ENCODE measurements at places on chromosomes 1 and 21.
A peak's percentile ranks its signal among the peaks of the same experiment; 100 is the strongest.

GRCh38 chr1:236009857-236010256, 55.0 kb downstream of the NID1 start:
- no peak for DNase-seq

DNA sequence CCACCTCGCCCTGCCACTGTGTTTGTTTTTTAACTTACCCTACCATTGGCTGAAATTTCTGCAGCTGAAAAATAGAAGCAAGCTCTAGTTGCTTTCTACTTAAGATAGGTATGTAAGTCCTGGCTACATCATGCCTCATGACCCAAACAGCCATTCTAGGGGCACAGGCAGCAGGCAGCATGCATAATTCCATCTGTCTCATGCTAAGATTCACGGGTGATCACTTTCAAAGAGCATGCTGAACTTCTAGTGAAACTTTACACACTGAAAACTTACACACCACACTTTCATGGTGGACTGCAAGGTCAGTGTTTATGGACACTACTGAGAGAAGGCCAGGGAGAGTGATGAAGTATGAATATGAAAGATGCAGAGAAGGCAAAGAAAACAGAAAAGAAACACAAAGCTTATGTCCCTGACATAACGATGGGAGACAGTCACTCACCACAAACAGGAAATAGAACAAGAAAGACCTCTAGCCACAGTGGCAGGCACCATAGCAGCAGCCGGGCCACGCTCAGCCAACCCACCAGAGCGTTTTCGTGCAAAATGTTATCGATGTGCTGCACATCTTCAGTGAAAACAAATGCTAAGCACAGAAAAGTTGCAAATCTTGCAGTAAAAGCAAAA, 102.3 kb upstream of the TIAM1 start:
- peak; percentile 44 for DNase-seq

DNA sequence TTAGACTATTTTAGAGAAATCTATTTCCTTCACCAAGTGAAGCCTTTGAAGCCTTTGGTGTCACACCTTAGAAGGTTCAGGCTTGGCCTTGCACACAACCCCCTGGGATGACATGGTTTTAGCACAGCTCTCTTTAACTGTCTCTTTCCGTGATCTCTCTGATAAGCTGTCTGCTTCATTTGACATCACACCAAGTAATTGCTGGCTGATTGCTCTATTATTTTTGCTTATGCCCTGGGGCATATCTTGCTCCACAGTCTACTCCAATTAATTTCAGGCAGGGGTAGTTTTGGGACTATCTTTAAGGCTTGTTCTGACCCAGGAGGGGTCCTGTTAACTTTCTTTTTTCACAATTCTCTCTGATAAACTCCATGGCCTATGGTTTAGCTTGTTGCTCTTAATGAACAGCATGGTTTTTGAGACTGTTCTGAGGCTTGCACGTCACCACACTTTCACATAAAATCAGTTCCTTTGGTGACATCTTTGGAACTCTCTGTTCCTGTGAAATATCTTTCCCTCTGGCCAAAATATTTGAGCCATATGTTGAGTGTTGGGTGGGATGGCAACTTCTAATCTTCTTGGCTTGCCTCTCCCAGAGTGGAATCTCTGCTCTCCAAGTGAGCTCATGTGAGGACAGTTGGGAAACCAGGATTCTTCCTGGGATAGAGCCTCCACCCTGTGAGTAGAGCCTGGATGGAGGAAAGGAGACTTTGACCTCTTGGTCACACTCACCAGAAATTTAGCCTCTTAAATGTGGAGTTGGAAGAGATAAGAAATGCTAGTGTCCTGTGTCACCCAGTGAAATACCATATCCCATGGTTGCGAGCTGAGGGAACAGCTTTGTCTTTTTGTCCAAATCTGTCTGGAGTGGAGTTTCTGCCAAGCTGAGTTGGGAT, 63.6 kb downstream of the MAP3K21 start:
- DNase-seq, result no peak

DNA sequence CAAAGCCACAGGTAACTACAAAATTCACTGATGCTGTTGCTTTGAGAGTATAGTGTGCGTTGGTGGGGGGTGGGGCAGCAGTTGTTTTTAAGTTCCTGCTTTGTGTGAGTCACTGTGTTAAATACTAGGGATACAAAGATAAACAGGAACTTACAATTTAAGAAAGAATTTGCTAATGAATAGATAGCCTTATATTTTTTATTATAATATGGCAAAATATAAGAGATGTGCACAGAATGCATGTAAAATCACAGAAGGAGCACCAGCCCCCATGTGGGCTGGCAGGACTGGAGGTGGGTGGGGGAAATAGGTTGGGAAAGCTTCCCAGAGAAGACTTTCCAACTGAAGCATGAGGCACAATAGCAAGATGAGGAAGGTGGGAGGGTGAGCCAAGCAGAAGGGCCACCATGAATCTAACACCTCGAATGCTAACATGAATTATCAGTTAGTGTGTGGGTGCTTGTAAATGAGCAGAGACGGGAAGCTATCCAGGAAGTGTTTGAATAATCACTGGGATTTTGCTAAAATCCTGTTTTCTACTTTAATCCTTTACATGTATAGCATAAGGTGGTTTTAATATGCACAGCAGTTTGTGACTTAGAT, 57.0 kb upstream of the RAVER2 start:
- DNase-seq, result no peak

DNA sequence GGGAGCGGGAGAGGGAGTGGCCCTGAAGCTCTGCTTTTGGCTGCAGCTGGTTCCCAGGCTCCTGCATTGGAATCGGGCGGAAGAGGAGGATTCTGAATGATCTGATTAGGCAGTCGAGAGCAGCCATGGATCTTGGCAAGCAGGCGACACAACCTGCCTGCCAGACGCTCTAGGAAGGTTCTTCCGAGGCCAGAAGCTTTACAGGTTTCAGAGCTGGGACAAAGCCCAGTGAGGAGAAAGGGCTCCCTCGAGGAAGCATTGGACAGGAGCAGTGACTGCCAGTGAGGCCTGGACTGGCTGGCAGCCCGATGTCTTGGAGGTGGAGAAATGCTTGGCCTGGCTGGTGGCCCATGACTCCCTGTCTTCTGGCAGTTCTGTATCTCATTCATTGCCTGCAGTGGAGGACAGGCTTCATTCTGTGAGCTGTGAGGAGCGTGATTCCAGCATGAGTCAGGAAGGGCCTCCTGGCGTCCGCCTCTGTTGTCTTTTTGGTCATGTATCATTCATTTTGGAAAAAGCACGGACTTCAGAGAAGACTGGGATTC, 132.7 kb upstream of the IPO9 start:
- no peak for DNase-seq

DNA sequence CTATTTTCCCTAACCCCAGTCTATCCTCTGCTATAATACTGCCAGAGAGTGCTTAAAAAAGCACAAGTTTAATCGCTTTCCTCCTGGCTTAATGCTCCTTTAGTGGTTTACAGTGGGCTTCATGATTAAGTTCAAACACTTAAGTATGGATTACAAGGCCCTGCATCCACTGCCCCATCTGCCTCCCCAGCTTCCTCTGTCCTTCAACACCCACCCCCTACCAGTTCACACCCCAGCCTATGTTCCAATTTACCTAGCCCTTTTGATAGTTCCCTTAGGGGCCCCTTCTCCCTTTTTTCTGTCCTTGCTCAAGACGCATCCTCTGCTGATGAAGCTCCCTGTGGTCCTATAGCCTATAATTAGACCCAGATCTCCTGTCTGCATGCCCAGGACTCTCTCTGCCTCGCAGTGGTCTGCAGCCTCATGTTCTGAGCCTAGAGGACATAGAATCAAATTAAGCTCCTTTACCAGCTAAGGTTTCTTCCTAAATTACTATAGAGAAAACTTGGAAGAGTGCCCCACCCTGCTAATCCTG, 212.5 kb downstream of the FGGY start:
- DNase-seq, result no peak

DNA sequence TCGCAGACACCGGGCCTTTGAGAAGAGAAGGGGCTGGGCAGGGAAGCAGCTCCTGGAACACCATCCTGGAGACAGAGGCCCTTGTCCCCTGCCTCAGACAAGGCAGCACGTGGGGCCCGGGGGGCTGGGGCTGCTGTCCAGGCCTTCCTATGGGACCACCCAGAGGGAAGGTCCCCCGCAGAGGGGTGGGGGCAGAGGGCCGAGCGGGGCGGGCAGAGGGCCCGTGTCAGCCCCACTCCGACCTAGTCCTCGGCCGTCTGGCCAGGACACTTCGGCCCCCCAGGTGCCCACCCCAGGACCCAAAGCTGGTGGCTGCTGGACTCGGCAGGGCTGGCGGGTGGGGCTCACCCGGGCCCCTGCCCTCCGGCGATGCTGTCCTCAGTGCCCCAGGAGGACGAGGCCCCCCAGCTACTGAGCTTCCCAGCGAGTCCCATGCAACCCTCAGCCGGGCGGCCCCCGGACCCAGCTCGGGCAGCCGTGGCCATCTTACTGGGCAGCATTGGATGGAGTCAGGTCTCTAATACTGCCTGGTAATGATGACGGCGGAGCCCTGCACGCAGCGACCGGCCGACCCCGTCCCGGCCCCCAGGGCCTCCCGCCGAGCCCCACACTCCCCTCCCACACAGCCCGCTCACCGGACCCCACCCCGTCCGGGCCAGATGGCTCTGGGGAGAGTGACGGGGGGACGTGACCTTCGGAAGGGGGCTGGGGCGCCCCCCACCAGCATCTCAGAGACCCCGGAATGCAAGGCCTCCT, 6.9 kb upstream of the TTLL10 start:
- DNase-seq, result no peak

- DNase-seq, result no peak
Measured at GRCh38 chr1:31701091-31701736, 2.6 kb downstream of the COL16A1 start.

DNA sequence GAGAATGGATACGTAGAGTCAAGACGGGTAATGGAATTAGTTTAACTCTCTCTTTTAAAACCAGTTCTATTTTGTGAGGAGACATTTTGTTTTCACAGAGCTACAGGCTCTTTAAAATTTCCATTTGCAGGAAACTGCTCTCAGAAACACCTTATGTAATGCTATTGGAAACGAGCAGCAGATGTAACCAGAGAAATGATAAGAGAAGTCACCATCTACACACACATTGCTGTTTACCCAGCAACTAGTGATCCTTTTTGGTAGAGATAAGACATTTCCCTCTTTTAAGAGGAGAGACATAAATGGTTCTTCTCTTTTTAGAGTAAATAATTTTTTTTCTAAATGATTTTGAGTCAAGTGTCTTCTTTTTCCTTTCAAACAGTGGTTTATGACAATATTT, 80.6 kb downstream of the KCTD3 start:
- DNase-seq, result no peak

DNA sequence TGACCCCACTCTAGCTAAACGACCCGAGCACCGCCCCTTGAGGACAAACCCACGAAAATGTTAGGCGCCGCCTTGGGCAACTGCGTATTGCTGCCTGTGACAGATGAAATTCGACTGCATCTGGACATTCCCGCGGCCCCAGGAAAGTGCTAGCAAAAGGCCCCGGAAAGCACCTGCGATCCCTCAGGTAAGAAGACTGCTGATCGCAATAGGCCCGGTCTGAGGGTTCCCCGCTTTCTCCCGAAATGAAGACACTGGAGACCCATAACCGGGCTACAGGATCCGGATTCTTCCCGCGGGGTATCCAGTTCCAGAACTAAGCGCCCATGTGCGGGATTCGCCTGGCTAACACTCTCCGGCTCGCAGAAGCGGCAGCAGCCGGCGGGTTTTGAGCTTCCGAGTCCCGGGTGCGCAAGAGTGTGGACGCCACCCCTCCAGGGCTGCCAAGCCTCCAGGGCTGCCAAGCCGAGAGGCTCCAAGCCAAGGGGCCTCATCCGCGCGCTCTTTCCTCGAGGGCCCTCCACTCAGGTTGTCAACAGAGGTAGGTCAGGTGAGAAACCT, 157.9 kb upstream of the NBPF11 start:
- DNase-seq, result no peak

DNA sequence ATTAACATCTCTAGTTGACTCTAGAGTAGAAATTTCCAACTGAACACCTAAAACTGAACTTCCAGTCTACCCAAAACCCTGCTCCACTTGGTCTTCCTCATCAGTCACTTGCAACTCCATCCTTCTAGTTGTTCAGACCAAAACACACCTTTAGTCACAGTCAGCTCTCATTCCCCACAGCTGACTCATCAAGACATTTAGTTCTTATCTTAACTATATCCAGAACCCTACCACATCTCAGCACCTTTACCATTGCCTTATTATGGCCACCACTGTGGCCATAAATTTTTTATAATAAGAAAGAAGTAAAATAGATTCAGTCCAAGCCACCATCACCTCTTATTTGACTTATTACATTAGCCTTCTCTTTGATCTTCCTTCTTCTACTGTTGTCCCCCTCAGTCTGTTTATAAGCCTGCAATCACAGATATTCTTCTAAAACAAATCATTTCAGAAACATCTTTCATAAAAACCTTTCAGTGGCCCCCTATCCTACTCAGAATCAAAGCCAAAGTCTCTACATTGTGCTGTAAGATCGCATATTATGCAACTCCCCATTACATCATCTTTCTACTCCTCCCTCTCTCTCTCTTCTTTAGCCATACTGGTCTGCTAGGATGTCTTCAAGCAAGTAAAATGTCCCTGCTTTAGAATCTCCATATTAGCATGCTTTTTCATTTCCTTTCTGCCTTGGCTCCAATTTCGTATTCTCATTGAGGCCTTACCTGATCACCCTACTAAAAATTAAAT, 275.9 kb downstream of the LRRC40 start:
- DNase-seq, result no peak

- DNase-seq, result no peak
Measured at GRCh38 chr1:48939042-48939441, 162.4 kb upstream of the BEND5 start.

DNA sequence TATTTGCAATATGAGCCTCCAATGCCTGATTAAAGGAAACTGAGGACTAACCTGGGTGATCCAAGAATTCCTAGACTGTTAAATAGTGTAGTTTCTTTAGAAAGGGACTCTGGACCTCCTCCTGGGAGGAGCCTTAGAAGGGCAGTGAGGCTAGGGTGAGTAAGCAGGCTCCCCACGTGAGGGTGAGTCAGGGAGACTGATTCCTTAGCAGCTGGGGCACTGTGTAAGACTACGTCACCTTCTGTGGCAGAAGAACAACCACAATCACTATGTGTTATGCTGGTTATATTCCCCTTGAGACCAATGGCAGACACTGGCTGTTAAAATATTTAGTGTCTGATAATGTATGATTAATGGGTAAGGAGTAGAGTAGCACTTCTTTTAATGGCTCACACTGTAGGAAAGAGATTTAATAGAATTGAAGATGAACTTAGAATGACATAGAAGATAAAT, 53.3 kb upstream of the SYT14 start:
- DNase-seq, result no peak

DNA sequence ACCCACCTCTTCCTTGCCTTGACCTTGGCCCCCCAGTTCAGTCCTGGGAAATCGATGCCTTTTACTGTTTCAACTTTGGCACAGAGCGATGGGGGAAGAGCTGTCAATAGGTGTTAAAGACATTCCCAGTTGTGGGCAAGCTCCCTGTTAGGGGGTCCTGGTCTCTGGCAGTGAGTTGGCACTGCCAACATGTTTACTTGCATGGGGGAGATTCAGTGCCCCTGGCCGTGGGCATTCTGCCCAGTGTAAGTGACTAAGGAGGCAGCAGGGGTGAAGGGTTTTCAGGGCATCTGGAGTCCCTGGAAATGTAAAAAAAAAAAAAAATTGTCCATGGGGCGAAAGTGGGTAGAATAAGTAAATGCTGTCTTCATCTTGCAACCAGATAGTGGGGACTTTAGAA, 407.0 kb downstream of the PTPRU start:
- no peak for DNase-seq
